ENCODE measurements at places on chromosomes 7 and 10. TPM values are rescaled to one million over a fixed set of nuclear protein-coding genes. Genes with fewer than 3 reads are reported as not detected.

- peak; percentile 78 for DNase-seq
Observed at GRCh38 chr10:44801383-44802327, 109.5 kb upstream of the TMEM72 start.

DNA sequence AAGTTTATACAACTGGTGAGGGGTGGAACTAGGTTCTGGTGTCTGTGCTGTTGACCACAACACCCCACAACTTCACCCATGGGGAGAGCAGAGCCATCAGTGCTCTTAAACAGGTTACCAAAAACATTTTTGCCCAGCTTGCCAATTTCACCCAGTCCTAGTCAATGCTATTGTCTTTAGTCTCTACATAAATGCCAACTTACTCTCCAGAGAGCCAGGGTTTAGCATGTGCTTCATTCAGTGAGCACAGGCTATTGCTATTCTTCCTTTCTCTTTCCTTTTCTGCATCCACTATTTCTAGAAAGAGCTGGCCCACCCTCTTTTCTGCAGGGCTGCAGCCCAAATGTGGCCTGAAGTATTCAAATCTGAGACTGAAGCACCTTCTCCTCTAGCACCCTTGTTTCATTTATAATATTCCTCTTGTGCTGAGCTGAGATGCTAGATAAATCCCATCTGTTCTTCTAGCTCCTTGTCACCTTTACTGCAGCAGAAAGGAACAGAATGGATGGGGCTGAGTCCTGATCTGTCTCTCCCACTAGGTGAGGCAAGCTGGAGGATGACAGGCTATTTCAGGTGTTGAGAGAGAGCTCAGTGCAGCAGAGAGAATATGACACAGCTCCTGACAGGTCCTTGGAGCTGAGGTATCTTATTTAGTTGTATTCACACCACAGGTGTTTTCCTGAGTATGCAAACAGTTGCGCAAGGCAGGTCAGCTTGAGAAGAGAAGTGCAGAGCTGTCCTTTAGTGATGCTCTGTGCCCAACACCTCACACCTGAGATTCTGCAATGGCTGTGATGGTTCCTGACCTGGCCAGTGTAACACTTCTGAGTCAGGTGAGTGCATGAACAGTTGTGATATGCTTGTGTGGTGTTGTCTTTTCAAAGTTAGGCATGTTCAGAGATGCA is 819.2 kb downstream of the CCSER2 start:
- peak; percentile 53 for DNase-seq

GPC2 gene
- total RNA-seq, result 1.0 TPM

FEZF1 gene
- not detected for total RNA-seq

GRCh38 chr7:18393465-18394118 is 102.0 kb upstream of the HDAC9 start:
- no peak for DNase-seq

PPP3CB gene
- total RNA-seq, result 36.7 TPM

- DNase-seq, result no peak
Observed at GRCh38 chr7:2360796-2361195, 6.2 kb downstream of the EIF3B start.

GRCh38 chr7:110157631-110158362 is 933.1 kb upstream of the LRRN3 start:
- no peak for DNase-seq

GRCh38 chr7:130364451-130364850 is 15.8 kb upstream of the CPA1 start:
- DNase-seq, result no peak

DNA sequence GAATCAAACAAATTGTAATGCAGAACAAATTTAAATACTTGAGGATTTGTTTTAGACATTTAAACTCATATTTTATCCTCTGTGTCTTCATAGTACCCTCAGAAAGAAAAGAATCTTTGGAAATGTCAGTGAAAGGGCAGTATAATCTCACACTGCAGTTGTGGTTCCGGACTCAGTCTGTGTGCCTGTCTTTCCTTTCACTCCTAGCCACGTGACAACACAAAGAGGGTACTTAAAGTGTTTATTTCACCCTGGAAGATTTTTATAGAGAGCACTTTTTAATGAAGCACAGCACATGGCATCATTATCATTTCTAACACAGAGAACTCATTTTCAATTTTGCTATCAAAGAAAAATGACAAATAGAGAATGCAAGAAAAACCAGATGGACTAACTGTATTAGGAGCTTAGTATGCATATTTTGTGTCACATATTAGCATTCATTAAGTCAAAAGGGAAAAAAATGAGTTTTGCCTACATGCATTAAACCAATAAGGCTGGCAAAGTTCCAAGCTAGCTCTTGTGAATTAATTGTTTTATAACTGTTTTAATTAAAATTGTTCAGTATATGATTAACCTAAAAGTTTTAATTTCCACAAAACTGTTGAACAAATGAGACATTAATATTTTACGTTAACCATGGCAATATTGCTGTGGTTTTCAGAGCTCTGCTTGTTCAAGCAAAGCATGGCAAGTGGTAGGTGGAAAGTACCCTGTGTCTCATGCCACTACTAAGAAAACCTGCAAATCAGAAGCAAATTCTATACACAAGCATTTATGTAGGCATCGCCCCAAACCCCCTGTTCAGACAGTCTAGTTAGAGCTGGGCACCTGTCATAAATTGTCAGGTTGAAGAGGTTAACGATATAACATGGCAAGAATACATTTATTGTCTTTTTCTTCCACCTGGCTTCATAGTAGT is 65.9 kb downstream of the AUTS2 start:
- no peak for DNase-seq

- no peak for DNase-seq
Observed at GRCh38 chr7:101959342-101959741, 141.9 kb downstream of the CUX1 start.

GRCh38 chr7:40644454-40645188 is 509.8 kb downstream of the SUGCT start:
- no peak for DNase-seq

- peak; percentile 71 for DNase-seq
Observed at GRCh38 chr7:36280840-36281812, 108.5 kb upstream of the ANLN start.

MYL10 gene
- total RNA-seq, result not detected

DNA sequence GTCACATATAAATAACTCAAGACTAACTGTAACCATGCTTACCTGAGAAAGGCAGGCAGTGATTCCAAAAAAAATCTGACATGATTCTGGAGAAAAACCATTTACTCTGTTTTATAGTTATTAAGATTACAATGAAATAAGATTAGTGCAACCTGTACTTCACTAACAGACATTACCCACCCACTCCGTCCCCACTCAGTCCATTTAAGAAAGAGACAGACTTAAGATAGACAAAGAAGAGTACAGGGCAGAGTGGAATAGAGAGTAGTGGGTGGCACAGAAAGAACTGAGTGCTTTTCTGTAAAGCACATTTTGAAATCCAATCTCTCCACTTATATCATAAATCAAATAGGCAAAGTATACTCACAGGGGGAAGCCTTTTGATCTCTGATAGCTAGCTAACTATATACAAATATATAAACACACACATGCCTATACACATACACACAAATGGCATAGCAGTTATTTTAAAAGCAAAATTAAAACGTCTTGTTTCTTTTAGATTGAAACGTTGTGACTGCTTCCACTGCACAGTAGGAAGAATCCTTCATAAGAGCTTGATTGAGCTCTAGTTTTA is 11.9 kb downstream of the PAXIP1 start:
- DNase-seq, result no peak

- no peak for DNase-seq
Observed at GRCh38 chr10:63281967-63282366, 148.8 kb downstream of the NRBF2 start.

DNA sequence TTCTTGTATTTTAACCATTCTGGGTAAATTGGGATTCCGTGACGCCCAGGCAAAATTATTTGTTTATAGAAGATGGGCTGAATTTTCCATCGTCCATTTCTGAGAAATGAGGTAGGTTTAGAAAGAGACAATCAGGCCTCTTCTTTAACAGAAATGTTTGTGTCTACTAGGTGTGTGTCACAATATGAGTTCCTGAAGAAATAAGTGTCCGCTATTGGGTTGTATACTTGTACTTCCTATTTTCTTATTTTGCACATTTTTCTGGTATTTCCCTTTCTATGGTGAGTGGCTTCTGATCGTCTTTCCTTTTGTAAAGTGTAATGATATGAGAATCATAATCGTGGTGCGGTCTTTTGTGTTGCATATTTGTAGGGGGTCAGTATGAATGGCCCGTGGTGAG is 83.9 kb downstream of the TCF7L2 start:
- no peak for DNase-seq

WDFY4 gene
- 31.8 TPM for total RNA-seq

MYH16 gene
- total RNA-seq, result not detected

DNA sequence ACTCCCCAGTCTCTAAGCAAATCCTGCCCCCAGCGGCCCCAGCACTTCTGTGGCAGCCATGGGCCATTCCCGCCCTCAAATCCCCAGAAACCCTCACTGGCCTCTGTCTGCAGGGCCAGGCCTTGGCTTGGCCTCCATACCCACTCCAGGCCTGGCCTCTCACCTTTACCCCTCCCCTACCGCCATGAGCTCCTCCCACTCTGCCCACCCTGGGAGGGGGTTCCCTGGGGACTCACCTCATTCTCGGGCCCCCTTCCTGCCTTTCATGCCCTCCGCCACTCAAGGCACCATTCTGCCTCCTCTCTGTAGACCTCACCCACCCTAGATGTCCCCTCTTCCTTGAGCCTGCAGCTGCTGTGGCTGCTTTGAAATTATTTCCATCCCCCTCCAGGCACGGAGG is 41.0 kb downstream of the PRF1 start:
- DNase-seq, result no peak

CACNB2 gene
- 2.7 TPM for total RNA-seq

DNA sequence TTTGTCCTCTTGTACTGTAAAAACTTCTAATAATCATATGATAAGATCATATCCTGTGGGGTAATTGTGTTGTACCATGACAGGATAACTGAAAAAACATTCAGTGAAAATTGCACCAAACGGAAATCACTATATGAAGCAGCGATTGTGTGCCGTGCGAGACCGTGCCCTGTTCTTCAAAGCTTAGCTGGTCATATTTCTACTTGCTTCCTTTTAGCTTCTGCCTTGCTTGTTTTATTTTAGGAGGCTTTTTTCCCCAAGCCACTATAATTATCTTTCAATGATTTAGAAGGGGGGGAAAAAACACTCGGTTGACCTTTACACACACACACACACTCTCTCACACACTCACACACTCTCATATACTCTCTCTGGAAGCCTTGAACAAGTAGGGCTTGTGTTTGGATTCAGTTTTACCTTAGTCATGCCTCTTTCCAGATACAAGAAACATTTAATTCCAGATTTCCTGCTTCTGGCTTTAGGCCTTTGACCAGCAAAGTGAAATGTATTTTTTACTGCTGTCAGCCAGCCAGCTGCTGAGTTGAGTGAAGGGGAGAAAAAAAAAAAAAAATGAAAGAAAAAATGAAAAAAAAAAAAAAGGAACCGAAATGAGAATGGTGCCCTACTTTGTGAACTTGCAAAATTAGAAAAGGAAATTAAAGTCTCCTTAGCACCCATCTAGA is 181.4 kb downstream of the ARID5B start:
- no peak for DNase-seq

DNA sequence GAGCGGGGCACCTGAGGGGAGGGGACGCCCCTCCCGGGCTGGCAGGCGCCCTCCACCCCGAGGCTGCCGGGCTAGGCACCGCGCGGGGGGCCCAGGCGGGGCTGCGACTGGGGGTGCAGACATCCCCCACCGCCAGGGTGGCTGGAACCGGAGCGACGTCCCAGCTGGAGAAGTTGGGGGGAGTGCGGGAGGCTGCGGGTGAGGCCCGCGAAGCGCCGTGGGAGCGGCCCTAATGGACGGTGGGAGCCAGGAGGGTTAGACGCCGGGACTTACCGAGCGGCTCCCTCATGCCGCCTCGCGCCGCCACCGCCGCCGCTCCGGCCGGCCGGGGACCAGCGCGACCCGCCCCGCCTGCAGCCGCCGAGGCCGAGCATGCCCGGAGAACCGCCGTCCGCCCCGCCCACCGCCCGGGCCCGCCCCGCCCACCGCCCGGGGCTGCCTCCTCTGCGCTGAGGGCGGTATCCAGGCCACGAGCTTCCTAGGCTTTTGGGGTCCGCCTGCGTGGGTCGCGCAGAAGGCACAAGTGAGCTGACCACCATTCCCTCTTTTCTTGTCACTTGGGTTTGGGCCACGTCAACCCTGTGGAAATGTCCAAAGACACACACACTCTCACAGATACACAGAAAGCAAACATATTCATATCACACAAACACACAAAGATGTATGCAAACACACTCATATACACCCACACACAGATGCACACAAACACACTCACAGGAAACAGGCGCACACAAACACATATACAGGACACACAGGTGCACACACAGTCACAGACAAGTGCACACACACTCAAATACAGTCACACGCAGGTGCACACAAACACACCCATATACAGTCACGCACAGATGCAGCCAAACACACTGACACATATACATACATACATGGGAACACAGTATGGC is at the start of gene JCAD:
TSS of gene JCAD (minus strand) at position 378 of the 899 bp plus-strand sequence. CDS start 11,774 bp downstream, outside the sequence.
- DNase-seq, result peak; percentile 78

- DNase-seq, result no peak
Observed at GRCh38 chr7:139118805-139119485, 9.4 kb upstream of the ZC3HAV1 start.

- DNase-seq, result no peak
Observed at GRCh38 chr7:94874036-94874785, 33.2 kb upstream of the PPP1R9A start.

DNA sequence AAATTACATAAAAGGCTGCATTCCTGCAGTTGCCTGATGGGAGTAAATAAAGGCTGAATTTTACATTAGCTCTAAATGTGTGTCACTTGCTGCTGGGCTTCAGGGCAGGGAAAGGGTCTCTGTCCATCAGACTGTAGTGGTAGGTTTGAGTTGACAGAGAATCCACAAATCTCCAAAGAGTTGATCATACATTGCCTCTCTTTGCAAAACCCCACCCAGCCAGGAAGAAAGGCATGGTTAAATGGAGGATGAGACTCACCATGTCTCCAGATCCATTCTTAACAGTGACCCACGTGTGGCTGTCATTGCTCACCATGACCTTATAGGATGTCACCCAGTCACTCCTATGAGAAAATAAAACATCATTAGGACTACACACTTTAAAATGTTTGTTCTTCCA is 92.8 kb downstream of the CPXM2 start:
- DNase-seq, result no peak

DNA sequence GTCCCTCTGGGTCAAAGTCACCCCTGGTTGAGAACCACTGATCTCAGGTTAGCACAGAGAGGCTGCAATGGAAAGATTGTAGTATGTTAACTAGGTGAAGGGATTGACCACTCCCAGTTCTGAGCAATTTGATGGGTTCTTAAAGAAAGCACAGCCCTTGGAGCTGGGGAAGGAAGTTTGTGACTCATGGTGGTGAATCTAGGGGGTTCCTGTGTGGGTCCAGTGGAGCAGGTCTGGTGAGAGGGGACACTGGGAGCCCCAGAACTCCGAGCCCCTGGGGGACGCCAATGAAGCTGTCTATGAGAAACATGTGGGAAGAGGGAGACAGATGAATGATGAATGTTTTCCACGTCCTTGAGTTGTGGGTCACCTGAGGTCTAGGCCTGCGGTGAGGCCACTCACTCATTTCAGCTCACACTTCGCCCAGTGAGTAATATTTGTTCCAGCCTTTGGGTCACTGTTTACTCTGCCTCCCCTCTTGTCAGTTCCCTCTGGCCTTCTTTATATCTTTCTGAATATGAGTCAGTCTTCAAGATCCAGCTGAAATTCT is 341.9 kb downstream of the LRMDA start:
- DNase-seq, result no peak
